ENCODE measurements at places on chromosomes 1 and 21.

DNA sequence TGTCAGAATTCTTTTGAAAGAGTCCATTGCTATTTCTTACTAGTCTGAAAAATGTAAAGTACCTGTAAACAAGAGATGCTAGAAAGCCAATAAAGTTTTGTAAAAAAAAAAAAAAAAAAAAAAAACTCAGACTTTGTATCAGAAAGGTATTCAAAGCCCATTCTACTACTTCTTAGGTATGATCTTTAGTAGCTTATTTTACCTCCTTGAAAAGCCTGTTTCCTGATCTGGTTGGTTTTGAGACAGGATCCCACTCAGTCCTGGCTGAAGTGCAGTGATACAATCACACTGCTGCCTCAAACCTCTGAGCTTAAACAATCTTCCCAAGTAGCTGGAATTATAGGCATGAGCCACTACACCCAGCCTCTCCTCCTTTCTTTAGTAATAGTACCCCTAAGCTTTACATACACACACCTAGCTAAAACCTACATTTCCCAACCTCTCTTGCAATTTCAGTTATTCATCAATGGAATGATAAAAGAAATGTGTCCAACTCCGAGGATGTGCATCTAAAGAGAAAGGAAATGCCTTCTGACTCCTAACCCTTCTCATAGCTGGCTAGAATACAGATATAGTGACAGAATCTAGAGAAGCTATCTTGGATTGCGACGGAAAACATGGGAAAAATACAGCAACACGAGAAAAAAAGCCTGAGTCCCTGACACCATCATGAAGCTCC lies 30.6 kb downstream of the EPS15 start:
- DNase-seq, result no peak

- DNase-seq, result no peak
These were observed 3.9 kb downstream of the LAMB3 start for GRCh38 chr1:209648346-209648745.

GRCh38 chr1:35173909-35174540 lies 18.9 kb downstream of the SFPQ start:
- DNase-seq, result peak; percentile 34

- no peak for DNase-seq
These were observed 242.4 kb upstream of the RAB4A start for GRCh38 chr1:229028544-229028943.

- DNase-seq, result peak; percentile 71
These were observed 30.6 kb upstream of the DDAH1 start for GRCh38 chr1:85495556-85495955.

DNA sequence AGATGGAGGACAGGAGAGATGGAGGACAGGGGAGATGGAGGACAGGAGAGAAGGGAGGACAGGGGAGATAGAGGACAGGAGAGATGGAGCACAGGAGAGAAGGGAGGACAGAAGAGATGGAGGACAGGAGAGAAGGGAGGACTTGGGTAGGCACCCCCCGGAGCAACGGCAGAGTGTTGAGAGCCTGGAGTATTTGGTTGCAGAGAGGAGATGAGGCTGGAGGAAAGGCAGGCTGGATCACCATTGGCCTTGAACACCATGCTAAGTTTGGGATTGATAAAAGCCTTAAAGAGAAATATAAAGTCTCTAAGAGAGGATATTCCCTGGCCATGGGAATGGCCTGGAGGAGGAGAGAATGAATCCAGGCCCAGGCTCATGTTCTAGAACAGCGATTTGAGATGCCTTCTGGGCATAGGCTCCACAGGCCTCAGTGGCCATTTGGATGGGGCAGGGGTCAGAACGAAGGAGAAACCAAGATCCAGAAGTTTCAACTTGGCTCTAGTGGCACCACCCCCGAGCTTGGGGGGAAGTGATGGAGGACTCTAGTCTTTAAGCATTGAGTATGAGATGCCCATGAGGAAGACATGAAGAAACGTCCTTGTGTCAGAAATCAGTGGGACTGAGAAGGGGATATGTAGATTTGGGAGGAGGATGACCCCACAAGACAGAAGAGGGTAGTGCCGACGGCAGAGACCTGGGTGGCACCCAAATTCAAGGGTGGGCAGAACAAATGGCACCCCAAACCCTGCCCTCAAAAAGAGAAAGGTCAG lies 47.9 kb upstream of the EDN2 start:
- DNase-seq, result no peak

GRCh38 chr1:50023292-50024159 lies at the start of gene AGBL4:
Gene AGBL4, minus strand, starts transcription at chr1:50023954.
- peak; percentile 13 for DNase-seq

DNA sequence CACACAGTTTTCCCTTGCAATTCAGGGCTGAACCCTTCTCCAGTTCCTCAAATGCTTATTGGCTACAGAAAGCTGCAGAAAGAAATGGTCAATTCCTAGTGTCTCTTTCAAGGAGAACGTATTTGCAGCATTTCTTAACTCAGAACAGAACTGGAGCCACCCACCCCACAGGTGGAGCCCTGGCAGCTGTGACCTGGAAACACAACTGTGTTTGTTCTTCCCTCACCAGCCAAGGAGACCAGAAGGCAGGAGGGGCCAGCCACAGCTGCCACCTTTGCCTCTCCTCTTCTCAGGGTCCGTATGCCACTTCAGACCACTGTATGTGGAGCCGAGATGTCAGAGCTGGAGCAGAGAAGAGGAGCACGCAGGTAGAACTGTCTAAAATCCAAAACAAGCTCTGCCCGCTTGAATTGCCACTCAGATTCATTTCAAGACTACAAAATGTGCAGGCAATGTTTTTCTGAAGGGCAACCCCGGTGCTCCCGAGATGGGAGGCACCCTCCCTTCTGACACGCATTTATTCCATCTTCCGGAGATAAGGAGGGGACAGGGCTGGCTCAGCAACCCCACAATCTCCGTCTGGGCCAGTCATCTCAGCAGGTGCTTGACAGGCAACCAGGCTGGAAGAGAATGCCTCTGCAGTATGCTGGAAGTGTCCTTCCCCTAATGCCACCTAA lies 16.7 kb downstream of the CD247 start:
- DNase-seq, result no peak

- DNase-seq, result no peak
These were observed 57.5 kb downstream of the ENAH start for GRCh38 chr1:225595452-225595851.

GRCh38 chr1:73401666-73402065 lies 796.3 kb downstream of the LRRIQ3 start:
- DNase-seq, result no peak

DNA sequence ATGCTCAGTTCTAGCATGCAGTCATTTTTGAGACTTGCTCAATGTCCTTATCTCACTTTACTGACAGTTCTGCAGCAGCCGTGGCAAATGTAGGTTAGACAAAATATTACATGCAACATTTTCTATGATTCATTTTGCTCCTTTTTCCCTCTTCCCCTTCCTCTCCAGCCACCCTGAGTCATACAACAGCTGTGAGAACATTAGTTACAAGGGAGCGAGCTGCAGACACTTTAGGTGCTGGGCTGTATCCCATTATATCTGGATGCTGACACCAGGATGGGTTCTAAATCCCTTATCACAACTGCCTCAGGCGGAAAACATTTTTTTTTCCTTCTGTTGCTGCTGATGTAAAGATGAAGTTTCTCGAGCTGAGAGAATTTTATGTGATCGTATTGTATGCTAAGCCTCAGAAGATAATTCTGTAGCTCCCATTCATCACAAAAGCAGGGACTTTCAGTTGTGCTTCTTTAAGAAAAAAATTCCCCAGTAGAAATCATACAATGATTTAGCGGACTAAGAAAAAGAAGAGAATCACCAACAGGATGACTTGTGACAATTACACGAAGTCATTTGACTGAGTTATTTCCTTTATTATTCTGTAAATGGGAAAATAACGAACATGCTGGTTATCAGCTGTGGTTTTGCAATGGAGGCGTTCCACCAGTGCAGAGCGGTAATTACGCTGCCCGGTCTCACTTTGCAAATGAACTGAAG lies 345.0 kb downstream of the DISC1 start:
- no peak for DNase-seq

DNA sequence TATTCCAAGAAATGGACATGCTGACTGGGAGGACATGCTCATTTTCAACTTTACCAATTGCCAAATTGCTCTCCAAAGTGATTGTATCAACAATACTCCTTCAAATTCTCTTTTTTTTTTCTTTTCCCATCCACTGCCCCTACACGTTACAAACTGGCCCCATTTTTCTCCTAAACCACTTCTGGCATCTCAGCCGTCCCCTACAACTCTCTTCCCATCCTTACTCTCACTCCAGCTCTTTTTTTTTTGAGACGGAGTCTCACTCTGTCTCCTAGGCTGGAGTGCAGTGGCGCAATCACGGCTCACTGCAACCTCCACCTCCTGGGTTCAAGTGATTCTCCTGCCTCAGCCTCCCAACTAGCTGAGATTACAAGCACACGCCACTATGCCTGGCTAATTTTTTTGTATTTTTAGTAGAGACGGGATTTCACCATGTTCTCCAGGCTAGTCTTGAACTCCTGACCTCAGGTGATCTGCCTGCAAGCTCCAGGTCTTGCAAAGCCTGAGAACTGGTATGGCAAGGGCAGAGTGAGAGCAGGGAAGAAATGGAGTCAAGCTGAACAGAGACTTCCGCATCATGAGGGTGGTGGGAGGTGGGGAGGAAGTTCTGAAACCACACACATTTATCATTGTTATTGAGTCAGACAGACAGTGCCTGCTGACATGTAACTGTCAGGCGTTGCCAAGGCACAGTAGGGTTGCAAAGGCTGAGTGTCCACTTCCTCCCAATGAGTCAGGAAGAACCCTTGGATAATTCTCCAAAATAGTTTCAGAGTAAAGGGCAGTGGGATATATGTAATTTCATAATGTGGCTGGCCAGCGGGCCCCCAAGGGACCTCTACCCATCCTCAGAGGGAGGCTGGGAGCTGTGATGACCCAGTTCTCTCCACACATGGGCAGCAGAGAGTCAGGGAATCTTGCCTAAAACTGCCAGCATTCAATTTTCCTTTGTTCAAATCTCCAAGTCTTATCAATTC lies 17.4 kb downstream of the CELA3A start:
- DNase-seq, result peak; percentile 40

- no peak for DNase-seq
These were observed 4.7 kb downstream of the MAP1LC3C start for GRCh38 chr1:241994171-241994570.

DNA sequence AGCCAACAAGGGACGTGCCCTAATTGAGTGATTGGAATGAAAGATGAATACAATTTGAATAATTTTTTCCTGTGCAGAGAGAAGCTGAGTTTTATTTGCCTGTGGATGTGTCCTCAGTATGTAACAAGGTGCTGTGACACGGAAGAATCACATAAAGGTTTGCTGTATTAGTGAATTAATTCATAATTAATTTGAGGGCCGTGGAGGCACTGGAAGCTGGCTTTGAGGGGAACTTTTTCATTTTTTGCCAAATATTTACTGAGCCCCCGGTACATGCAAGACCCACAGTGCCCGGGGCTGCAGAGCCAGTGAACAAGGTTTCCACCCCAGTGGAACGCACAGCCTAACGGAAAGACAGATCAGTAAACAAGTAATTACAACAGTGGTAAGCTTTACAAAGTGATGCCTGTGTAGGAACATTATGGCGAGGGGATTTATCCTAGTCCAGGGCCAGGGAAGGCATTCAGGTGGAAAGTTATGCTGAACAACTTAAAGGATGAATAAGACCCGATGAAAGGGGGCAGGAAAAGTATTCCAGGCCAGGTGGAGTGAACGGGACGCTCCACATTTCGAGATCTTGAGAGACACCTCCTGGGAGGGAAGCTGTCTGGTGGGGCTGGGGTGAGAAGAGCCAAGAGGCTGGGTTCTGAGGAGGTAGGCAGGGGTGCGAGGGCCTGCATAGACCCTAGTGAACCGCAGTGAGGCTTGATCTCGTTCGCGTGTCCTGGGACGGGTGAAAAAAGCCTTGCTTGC lies 773 bp upstream of the RCC2 start:
- DNase-seq, result peak; percentile 30

DNA sequence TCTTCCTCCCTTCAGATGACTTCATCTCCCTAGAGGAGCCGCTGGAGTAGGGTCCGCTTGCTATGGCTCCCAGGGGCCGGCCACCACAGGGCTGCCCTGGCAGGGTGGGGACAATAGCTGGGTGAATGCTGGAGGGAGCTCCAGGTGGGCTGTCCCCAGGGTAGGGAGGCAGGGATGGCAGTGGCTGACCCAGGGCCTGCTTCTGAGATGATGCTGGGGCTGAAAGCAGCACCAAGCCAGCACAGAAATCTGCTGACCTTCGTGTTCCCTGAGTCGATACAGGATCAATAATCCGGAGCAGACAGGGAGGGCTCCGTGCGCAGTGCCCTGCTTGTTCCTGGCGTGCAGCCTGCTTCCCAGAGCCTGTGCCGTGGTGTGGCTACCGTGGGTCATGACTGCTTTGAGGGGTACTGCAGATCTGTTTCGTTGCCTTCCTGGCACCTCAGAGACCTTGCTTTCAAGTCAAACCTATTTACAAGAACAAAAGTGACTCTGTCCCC lies 34.0 kb downstream of the TFF3 start:
- no peak for DNase-seq

GRCh38 chr21:44576025-44576420 lies 2.5 kb downstream of the KRTAP10-4 start:
- no peak for DNase-seq

GRCh38 chr1:186967656-186968394 lies 139.1 kb downstream of the PLA2G4A start:
- DNase-seq, result no peak

- DNase-seq, result no peak
These were observed 66.5 kb downstream of the AK4 start for GRCh38 chr1:65214340-65215027.

GRCh38 chr1:39666772-39667171 lies 5.1 kb downstream of the NT5C1A start:
- DNase-seq, result no peak

DNA sequence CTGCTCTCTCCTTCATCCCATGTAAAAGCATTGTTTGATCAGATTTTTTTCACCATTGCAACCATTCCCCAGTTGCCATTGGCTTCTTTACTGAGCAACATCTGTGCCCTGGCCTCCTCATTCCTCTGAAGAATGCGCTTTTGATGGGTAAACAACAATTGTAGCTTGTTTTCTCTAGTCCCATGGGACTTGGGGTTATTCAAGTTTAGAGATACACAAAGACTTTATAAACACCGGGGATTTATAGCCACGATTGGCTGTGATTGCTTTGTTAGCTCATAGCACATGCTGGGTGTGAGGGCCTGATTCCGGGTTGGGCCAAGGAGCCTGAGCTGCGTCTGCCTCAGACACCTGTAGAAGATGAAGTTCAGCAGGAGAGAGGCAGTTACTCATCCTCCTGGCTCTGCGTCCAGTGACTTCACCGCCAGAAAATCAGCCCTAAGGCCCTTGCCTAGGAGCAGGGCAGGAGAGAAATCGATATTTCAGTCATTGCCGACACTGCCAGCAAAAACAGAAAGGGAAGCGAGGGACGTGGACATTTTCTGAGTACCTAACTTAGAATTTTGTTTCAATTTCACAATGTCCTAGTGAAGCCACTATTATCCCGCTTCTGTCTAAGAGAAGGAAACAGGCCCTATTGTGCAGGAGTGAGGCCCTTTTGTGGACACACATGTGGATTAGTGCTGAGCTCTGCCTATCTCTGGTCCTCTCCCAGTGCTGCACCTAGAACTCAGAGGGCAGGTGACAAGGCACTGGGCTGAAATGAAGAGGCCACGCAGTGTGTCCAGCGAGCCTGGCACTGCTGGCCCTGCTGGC lies 159.8 kb upstream of the USP24 start:
- no peak for DNase-seq

GRCh38 chr1:10643607-10644306 lies 152.7 kb downstream of the CASZ1 start:
- no peak for DNase-seq

GRCh38 chr1:151476083-151476482 lies 16.8 kb upstream of the POGZ start:
- DNase-seq, result no peak

GRCh38 chr1:113255038-113255719 lies 135.1 kb upstream of the MAGI3 start:
- DNase-seq, result no peak

Data from SW480 (cell line).